ENCODE measurements at places on chromosomes 12 and 14. TPM values are rescaled to one million over a fixed set of nuclear protein-coding genes. Genes with fewer than 3 reads are reported as not detected.

GRCh38 chr12:15538881-15539280 lies 216.6 kb downstream of the PTPRO start:
- no peak for DNase-seq

The STYK1 gene
- total RNA-seq: 1.0 TPM

DNA sequence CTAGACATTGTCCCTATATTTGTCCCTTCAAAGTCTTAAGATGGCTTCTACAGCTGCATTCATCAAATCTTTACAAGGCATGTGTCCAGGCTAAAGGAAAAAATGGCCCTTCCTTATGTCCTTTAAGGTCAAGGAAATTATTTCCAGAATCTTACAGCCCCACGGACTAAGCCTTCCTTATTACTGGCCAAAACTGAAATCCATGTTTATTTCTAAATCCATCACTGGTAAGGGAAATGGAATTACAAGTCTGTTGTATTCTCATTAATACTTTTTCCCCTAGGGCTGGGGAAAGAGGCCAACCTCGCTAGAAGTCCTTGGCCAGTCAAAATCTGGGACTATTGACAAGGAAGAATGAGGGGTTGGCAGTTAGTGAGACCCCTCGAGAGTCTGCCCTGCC lies 252.5 kb downstream of the TMEM132C start:
- no peak for DNase-seq

The KRT72 gene
- 9.9 TPM for total RNA-seq

DNA sequence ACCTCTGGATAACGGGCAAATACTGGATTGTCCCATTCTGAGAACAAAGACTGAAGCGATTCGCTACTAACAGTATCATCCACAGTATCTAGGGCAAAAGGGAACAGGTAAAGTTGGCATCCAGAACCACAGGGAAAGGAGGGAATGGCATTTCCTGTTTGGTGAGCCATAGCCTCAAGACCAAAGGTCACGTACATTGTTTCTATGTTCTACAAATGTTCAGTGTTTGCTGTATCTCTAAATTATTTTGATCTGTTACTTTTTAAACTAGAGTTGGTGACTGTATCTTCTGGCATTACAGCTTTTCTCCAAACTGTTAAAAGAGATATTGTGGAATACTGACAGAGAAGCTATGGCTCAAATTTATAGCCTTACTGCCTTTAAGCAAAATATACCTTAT lies 9.7 kb downstream of the MLH3 start:
- DNase-seq: no peak

DNA sequence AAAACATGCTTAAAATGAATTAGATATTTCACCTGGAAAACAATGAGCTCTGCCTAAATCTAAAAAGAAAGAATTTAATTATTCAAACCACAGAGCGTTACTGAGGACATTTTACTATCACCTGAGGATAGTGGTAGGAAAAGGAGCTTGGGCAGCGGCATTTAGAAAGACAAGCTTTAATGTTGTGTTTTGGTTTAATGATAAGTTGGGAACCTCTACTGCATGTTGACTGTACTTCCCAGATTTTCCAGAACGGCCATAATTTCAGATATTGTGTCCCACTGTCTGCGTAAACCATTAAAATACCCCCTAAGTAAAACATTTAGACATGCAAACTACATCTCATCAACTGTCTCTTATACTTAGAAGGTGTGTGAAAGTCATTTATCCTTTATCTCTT lies 55.4 kb downstream of the CPM start:
- no peak for DNase-seq

The TCL1B gene
- total RNA-seq: not detected

DNA sequence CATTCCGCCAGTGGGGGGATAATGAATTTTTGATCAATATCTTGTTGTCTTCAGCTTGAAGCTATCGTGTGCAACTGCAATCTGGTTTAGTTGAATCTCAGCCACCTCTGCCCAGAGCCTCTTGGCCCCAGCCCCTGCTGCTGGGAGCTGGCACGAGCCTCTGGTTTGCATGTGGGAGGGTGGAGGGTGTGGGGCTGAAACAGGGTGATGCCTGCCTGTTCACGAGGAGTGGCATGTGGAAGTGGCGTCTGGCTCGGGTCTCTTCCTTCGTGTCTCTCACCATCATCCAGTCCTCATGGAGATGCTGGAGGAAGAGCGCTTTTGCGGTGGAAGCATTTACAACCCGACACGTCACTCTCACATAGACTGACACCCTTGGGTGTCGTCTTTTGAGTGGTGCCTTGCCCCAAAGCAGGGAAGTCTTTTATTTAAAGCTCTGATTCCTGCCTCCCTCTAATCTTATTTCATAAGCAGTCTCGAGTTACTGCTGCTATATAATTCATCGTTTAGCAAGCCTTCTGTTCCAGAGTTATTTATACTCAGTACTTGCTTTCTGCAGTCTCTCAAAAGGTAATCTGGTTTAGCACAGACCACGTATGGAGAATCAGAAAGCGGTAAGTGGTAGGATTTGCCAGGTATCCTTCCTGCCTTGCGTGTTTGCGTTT lies 64.5 kb downstream of the AACS start:
- DNase-seq: no peak

The IGFBP6 gene
- total RNA-seq: 97.0 TPM

GRCh38 chr14:45426685-45427282 lies 173.8 kb upstream of the MIS18BP1 start:
- no peak for DNase-seq

DNA sequence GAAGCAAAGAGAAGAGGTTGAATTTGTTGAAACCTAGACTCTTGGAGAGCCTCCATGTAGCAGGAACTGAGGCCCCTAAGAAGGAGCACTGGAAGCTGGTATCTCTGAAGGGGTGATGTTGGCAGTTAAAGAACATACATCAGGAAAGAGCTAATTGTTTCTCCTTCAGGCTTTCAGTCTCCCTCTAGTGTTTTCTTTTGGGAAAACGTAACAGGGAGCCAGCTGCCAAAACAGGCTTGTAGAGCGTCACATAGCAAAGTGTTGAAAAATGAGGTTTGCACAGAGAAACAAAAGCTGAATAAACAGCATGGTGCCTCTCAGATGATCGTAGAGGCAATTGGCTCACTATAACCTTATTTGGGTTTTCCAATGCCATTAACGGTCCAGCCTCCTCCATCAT lies 46.9 kb upstream of the CAND1 start:
- no peak for DNase-seq

DNA sequence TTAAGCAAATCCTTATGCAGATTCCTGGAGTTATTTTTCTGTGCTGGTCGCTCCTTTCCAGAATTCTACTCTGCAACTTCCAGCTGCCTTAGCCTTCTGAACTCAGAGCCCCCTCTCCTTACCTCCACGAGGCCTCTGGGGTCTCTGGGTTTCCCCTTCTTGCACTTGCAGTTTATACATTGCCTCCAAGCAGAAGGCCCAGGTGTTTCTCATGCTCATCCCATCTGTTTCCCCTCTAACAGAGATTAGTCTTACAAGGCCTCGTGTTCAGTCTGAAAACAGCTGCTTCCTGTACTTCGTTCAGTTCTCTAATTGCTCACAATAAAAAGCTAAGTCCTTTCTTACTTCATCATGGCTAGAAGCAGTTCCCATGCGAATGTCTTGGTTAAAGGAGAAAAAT lies 134.4 kb upstream of the FGD4 start:
- no peak for DNase-seq

DNA sequence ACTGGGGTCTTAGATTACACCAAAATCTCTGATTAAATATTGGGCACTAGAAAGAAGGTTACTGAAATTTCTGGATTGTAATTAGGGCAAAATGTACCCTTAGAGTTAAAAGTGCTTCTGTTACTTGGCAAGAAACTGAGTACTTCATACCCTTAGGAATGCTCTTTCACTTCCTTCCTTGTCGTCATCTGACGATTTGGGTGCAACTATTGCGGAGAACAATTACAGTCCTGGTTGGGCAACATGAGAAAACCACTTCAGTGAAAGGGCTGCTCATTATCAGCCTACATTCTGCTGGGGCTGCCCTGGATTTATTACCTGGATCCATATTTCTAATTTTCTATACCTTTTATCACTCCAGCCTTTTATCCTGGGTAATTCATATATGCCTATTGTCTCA lies 348.5 kb upstream of the MDGA2 start:
- no peak for DNase-seq

- DNase-seq: no peak
These were observed 216.1 kb downstream of the NUAK1 start for GRCh38 chr12:105922670-105923102.

- no peak for DNase-seq
These were observed 220.2 kb upstream of the NAV3 start for GRCh38 chr12:77610446-77610845.

- DNase-seq: no peak
These were observed 5.3 kb upstream of the SERPINA5 start for GRCh38 chr14:94575730-94576585.

The LRRC43 gene
- total RNA-seq: not detected

DNA sequence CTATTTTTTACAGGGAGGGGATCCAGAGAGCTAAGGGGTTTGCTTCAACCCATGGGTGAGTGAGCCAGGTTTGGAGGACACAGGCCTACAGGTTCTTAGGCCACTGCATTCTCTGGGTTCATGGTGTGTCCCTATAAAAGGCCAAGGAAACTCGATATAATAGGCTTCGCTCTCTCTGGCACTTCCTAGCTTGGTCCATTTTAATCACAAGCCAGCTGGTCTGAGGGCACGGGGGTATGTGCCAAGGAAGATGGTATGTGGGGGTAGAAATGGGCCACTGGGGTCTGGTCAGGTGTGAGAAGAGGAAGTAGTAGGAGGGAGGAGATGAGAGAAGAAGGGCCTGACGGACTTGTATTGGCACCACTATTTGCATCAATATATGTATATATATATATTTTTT lies 4.9 kb downstream of the ETV6 start:
- DNase-seq: no peak

DNA sequence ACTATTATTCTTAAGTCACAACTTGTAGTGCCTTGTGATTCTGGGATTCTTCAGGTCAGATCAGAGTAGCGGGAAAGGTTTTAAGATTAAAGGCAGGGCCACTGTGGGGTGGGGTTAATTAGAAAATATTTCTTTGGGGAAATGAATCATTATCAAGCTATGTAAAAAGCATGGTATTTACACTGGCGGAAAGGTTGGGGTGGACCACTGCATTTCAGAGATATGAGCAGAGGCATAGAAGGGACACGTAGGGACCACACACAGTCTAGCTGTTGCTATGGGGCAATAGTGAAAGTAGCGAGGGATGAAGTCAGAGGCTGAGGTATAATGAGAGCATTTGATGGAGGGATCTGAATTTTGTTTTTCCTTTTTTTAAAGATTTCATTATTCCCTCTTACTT lies 31.7 kb upstream of the KCNH3 start:
- no peak for DNase-seq

The MYO1H gene
- 0.38 TPM for total RNA-seq
